ENCODE measurements at places on chromosomes 4 and X.
A peak's percentile ranks its signal among the peaks of the same experiment; 100 is the strongest.

GRCh38 chr4:7124689-7125442 lies 57.0 kb upstream of the GRPEL1 start:
- peak; percentile 36 for DNase-seq

- no peak for DNase-seq
Observed at GRCh38 chrX:131816551-131817136, 206.5 kb upstream of the STK26 start.

DNA sequence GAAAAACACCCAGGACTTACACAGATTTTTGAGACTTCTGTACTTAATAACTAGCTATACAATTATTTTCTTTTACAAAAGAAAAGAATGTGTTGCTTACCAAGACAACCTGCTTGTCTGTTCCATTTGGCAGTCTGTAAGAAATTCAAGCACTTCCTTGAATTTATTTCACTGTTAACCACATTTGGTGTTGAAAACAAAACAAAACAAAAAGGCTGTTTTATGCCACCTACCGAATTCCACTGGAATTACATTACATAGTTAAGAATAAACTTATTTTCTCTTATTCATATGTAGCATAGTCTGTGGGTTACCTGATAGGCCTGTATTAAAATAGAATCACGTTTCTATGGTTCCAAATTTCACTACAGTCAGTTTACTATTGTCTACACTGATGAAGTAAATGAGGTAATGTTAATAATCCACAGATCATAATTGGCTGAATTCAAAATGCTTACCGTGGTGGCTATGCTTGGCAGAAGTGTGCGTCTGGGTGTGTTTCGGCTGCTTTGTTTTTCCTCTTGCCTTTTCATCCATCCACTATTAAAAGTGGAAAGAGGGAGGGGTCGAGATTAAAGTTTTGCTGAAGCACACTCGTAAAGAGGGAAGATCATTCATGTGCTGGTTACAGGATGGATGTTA lies at the start of gene TLR1:
Gene TLR1 (minus strand): TSS at position 138 of the 642 bp plus-strand sequence. CDS start 5,960 bp downstream, outside the sequence.
- DNase-seq, result peak; percentile 5

GRCh38 chr4:68630371-68630770 lies 40.1 kb downstream of the UGT2B15 start:
- no peak for DNase-seq

- DNase-seq, result no peak
Observed at GRCh38 chr4:106034751-106035150, 139.5 kb downstream of the NPNT start.

- DNase-seq, result no peak
Observed at GRCh38 chr4:156815717-156816359, 155.8 kb downstream of the PDGFC start.

DNA sequence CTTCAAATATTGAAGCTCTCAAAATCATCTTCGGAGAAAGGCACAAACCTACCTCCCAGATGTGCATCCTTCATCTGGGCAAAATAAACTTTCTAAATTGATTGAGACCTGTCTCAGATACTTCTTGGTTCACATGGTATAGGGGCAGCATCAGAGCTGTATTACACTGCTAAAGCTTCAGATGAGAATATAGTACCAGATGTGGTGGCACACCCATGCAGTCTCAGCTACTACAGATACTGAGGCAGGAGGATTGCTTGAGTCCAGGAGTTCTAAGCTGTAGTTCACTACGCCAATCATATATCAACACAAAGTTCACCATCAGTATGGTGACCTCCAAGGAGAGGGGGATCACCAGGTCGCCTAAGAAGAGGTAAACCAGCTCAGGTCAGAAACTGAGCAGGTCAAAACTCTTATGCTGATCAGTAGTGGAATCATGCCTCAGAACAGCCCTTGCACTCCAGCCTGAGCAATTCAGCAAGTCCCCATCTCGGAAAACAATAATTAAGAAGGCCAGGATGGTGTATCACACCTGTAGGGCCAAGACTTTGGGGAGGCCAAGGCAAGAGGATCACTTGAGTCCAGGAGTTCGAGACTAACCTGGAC lies 22.0 kb downstream of the ELF2 start:
- no peak for DNase-seq

GRCh38 chr4:183873409-183874185 lies 31.5 kb upstream of the STOX2 start:
- DNase-seq, result no peak
